AG08396 (cell line): ENCODE measurements at places on chromosomes 6 and 20.
A peak's percentile ranks its signal among the peaks of the same experiment; 100 is the strongest.

GRCh38 chr6:130697271-130697994, 129.8 kb upstream of the SMLR1 start:
- DNase-seq, result no peak

- no peak for DNase-seq
Observed at GRCh38 chr6:107539409-107539808, 49.5 kb downstream of the SOBP start.

DNA sequence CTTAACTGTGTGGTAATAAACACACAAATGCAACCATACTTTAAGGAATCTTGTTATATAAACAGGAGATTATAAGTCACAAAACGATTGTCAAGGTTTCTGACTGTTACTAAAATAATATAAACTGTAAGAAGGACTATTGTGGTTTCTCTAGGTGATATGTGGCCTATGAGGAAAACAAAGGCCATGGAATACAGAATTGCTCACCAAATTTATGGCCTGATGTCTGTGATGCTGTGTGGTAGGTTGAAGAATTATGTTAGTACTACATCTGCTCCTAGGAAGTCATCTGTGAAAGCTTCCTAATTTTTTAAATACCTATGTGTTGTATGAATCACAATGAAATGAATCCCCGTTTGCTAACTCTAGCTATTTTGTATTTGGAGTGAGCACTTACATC, 875.4 kb upstream of the MAP3K7 start:
- DNase-seq, result peak; percentile 12

GRCh38 chr6:141153563-141153962, 979.2 kb upstream of the GJE1 start:
- no peak for DNase-seq

- no peak for DNase-seq
Observed at GRCh38 chr6:21305893-21306332, 287.6 kb upstream of the SOX4 start.

- DNase-seq, result no peak
Observed at GRCh38 chr6:32187009-32187709, 2.8 kb downstream of the PBX2 start.

DNA sequence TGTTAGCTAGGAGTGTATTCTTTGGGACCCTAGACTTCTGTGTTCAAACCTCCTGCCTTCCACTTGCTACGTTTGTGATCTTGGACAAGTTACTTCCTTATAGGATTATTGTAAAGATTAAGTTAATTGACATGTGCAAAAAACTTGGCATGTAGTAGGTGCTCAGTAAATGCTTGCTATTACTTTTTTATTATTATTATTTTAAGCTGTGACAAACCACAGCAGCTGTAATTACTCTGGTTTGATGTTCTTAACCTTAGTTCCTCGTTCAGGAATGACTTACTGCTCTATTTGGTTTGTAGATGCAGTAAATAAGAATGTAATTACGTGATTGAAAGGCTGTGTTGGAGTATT, 3.2 kb downstream of the ARFGEF2 start:
- DNase-seq, result no peak

GRCh38 chr20:23881371-23881770, 1.8 kb upstream of the CST5 start:
- no peak for DNase-seq

GRCh38 chr6:55131616-55132015, 42.7 kb upstream of the HCRTR2 start:
- no peak for DNase-seq

DNA sequence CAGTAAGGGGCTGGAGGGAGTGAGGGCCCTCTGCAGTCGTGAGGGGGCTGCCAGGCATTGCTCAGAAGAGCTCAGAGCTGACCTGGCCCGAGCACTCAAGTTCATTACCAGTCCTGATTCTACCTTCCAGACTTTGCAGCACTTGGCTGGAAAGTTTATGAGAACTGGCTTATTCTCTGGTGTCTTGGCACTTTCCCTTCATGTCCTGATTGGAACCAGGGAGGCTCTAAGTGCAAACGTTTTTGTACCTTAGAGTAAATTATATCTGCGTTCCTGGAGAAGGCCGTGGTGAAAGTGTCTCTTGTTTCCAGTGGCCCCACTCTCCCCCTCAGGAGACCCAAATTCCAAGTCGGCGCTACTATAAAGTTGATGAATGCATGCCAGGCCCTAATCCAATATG, 402.3 kb downstream of the CDC5L start:
- DNase-seq, result no peak

- DNase-seq, result no peak
Observed at GRCh38 chr6:94196891-94197290, 777.5 kb upstream of the EPHA7 start.

DNA sequence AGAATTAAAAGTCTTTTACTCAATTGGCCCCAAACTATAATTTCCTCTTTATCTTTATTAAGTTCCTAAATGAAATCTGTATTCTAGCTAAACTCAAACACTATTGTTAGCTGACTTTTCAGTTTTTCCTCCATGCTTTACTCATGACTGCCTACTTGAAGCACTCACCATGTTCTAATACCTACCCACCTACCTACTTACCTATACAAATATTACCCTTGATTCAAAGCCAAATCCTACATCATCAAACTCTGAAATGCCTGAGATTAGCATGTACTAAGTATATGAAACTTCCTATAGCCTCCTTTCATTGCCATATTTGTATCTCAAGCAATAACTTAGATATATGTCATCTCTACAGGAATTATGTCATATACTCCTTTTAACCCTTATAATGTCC, 259.7 kb downstream of the HDGFL1 start:
- no peak for DNase-seq

- DNase-seq, result peak; percentile 45
Observed at GRCh38 chr6:80143419-80143937, 37.0 kb downstream of the BCKDHB start.

DNA sequence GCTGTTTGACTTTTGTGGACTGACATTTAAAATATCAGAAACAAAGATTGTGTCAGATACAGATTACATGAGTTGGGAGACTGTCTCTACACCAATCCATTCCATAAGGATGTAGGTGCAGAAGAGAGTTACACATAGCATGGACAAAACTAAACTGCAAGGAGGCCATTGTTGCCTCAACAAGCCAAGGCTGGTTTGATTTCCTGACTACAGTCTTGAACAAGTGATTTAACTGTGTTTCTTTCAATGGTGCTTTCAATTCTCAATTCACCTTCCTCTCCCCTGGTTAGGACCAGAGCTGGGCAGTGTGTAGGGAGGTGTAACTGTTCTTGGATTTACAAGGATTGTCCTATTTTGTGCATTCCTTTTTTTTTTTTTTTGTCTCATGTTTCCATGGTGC, 82.2 kb downstream of the AGPAT4 start:
- DNase-seq, result no peak

GRCh38 chr6:77040568-77041195, 422.6 kb downstream of the HTR1B start:
- DNase-seq, result no peak

- no peak for DNase-seq
Observed at GRCh38 chr20:54231036-54231435, 23.1 kb downstream of the PFDN4 start.
